NCI-H2107 (cell line): ENCODE measurements at places on chromosomes 4 and X.

DNA sequence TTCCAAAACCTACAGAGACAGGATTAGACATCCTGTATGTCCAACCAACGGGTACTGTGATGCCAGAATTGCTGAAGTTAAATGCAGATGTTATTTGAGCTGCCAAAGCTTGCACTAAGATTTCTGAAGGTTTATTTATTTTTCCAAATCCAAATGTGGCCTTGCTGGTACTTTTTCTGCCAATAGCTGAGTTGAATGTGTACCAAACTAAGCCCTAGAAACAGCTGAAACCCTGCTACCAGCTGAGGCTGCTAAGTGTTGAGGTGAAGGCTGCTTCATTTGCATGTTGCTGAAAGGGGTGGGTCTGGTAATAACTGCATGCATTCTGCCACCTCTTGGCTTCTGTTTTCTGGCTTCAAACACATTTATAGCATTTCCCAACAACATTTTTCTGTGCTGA is 366.5 kb downstream of the FAT4 start:
- DNase-seq: no peak

- no peak for DNase-seq
These were observed 287.9 kb downstream of the CXXC4 start for GRCh38 chr4:104206784-104207183.

DNA sequence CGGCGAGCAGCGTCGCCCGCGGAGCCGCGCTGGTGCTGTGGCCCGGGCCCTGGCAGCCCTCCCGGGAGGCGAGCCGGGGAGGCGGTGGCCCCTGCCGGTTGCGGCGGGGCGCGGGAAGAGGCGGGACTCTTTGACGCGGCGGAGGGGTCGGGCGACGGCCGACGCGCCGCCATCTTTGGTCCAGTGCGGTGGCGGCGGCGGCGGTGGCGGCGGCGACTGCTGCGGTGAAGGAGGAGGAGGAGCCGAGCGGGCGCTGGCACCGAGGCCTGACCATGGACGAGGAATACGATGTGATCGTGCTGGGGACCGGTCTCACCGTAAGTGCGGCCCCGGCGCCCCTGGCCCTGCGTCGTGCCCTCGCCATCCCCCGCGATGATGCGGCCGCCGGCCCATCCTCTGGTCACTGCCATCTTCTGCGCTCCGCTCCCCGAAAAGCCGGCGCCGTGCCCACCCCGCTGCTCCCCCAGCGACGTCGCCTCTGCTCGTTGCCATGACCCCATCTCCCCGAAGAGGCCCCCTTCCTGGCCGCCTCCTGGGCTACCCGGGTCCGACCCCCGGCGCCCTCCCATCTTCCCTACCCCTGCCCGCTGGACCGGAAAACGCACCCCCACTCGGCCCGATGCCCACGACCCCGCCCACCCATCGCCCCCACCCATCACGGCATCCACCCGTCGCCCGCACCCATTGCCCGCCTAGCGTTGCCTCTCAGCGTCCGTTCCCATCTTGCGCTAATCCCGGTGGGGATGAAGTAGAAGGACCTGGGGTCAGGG is at the start of gene GDI1:
TSS of gene GDI1 (plus strand) at position 172 of the 770 bp plus-strand sequence. CDS start at position 273, 101 bp downstream.
- no peak for DNase-seq

GRCh38 chr4:7806338-7807090 is 133.1 kb downstream of the AFAP1 start:
- DNase-seq: no peak

DNA sequence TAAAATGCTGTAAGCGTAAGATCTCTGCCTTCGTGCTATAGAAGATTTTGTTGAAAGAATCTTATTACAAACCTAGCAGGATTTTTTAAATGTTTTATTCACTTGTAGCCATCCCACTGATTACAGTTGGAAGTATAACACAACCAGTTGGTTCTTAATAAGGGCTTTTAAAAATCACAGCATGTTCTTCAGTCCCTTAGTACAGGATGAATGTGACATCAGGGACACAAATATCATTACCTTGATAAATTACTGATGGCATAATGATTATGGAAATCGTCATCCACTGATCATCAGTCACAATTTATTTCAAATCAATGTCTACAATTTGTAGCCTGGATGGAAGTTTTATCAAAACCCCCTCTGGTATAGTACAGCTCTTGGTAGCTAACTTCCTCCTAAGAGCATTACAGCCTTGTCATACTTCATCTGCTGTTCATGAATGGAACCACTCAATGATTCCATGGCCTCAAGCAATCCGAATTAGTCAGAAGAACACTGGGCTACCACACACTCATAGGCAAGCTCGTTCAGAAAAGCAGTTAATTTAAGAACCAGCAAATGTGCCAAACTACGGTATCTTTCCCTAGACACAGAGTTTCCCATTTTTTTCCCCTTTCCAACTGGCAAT is 389.2 kb upstream of the TENM3 start:
- no peak for DNase-seq

DNA sequence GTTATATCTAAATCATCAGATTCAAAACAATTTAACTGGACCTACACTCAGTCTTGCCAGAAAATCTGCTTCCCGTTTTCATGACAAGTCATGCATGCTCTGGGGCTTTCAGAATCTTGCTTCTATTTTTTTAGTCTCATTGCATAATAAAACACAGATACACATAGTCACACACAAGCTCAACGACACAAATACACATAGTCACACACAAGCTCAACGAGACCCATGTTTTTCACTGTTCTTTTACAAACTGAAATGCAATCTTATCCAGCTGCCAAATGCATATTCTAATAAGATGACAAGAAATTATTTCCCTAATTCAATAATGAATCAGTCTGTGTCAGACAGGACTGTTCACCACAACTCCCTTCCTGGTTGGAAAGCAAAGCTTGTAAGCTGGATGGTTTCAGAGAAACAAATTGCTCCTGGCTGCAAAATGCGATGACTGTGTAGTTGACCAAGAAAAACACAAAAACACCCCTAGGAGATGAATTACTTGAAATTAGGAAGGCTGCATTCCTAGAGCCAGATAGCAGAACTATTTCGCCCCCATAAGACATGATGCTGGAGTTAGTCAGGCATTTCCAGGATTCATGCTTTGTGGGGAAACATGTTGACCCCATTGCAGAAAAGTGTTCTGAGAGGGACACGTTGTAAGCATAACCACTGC is 208.7 kb downstream of the CHIC2 start:
- DNase-seq: no peak
